ENCODE measurements at places on chromosomes 12 and 14.
A peak's percentile ranks its signal among the peaks of the same experiment; 100 is the strongest.

GRCh38 chr12:59046763-59047534 is 126.6 kb upstream of the LRIG3 start:
- DNase-seq: no peak

DNA sequence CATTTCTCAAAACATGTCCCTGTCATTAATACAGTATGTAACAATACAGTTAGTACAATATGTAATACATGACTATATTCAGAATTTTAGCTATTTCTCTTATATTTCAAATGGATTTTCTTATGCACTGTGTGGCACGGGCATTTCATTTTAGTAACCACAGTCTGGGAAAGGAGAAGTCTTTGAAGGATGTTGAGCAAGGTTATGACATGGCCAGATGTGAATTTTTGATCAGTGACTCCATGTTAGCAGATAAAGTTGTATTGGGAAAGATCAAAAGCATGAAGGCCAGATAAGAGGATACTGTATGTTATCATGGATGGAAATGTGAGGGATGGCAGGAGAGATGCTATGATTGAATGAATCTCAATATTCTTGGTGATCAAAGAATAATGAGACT is 285.2 kb downstream of the NAV3 start:
- DNase-seq: no peak

GRCh38 chr12:57621497-57622292 is 10.5 kb downstream of the ARHGEF25 start:
- DNase-seq: peak; percentile 62

DNA sequence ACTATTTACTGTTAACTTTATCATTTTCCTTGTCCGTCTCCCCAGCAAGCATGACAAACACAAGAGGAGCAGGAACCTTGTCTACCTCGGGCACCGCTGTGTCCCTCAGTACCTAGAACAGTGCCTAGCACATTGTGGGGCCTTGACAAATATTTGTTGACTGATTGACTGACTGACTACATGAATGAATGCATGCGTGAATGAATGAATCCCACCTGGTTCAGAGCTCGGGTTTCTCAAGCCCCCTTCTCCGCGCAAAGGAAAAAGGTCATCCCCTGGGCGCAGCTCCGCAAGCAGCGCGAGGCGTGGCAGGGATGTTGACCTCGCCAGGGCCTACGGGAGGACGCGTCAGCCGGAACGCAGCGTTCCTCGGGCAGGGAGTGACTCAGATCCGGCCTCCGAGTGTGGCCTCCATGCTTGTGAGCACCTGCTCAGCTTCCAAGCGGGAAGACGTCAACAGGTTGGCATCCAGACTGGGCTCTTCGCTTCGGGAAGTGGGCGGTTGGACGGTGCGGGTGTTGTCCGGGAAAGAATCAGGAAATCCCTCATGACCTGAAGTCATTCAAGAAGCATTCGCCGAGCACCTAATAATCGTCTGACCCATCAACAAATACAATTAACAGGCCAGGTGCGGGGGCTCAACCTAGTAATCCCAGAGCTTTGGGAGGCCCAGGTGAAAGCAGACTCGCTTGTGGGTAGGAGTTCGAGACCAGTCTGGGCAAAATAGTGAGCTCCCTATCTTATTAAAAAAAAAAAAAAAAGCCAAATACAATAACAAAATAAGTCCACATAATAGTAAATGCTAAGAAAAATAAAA is 13.9 kb upstream of the UBC start:
- peak; percentile 52 for DNase-seq

DNA sequence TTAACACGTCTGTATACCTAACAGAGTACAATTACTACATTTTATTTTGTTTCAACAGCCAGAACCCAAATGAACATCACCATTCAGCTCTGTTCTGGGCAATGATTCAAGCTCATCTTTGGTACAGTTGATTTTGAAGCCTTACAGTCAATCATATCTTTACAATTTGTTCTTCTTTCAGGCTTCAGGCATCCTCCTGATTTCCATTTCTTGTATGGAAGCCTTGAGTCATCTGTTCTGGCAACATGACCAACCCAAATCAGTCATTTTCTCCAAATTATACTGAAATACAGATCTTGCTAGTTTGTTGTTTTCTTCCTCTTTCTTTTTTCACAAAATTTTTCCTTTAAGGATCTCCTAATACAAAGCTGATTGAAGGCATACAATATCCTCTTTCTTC is 80.2 kb downstream of the PAX9 start:
- DNase-seq: no peak

DNA sequence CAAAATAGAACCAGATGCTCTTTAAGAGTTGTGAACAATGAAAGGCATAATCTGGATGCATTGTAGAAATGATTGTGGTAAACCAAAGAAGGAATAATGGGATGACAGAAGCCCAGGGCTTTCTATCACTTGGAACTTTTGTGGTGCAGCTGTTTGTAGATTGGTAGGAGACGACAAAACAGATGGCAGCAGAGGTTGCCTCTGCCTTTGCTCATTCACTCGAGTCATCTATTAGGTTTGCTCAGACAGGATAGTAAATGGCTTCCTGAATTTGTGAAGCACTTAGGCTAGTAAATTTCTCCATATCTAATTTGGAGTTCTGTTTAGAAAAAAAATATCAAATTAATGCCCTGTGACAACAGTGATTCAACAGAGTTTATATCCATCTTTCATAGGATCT is 78.4 kb downstream of the FGD4 start:
- DNase-seq: no peak

GRCh38 chr14:99740411-99740810 is 52.8 kb upstream of the EML1 start:
- no peak for DNase-seq

GRCh38 chr12:73517859-73518258 is 1019.8 kb upstream of the ATXN7L3B start:
- DNase-seq: no peak

GRCh38 chr12:38850461-38850860 is 54.9 kb downstream of the CPNE8 start:
- DNase-seq: no peak

GRCh38 chr14:104595116-104595675 is 9.4 kb downstream of the TMEM179 start:
- no peak for DNase-seq
